ENCODE measurements at places on chromosomes 5 and 9.

GRCh38 chr5:150137168-150137957, 18.3 kb downstream of the PDGFRB start:
- DNase-seq, result no peak

GRCh38 chr5:68849103-68849502, 244.7 kb upstream of the SLC30A5 start:
- DNase-seq, result no peak

GRCh38 chr9:127450243-127450760, 904 bp downstream of the RPL12 start:
- DNase-seq, result no peak

DNA sequence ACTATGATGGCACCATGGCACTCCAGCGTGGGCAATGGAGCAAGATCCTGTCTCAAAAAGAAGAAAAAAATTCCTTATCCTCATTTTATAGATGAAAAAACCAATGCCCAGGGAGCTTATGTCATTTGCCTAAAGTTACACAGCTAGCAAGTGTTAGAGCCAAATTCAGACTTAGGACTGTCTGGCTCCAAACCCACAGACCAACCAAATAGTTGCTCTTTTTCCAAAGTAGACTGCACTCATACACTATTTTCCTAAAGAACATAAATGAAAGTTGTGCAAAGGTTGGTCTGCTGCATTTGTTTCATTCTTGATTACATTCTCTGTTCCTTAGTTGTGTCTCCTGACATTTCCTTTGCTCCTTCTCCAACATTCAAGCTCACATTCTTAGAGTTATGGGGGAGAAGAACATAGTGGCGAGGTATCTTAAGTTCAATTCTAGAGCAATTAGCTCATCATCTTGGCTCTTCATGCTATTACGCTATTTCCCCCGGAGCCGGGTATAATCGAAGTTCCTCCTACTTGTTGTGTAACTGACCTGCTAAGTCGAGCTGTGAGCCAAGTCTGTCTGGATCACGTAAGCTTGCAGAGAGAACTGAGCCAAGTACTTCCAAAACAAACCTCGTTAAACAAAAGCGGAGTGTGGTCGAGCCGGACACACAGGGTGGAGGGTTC, 138.3 kb downstream of the RFK start:
- no peak for DNase-seq

DNA sequence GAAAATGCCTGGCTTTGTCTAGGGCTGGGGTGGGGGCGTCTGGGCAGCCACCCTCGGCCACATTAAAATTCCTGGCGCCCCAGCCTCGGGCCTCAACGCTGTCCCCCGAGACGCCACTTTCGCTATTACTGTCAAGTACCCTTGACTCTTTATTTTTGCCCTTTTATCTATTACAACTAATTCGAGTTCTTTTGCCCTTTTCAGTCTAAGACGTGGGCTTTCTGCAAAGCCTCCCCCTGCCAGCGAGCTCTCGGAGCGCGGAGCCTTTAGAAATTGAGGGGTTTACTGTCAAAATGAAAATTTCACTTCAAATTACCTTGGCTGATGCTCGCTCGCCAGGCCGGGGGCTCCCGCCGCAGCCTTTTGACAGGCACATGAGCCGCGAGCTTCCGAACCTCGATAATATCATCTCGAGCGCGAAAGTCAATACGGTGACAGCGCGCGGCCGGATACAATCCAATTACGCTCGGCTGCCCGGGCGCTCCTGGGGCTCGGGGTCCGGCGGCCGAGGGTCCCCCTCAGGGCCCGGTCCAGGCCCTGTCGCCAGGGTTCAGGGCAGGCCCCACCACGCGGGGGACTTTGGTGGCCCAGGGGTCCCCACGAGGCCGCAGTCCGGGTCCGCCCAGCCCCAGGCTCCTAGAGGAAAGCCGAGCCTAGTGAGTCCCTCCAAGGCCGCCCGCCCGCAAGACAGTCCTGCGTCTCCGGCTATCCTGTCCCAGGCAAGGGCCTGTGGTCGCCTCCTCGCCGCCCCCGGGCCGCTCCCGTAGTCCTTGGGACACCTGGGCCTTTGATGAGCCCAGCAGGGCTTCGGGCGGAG, 6.7 kb downstream of the IRX4 start:
- DNase-seq, result no peak

- peak; percentile 37 for DNase-seq
Measured at GRCh38 chr5:79025054-79025472, 40.0 kb upstream of the ARSB start.

- DNase-seq, result no peak
Measured at GRCh38 chr5:83015676-83016075, 61.5 kb downstream of the TMEM167A start.

Data from CD4-positive, alpha-beta T cell treated with Interleukin-17A for 1 hour (primary cell).